Stimulated activated CD4-positive, alpha-beta T cell treated with anti-CD3 and anti-CD28 coated beads, Interleukin-12 subunit alpha, Interleukin-12 subunit beta, amount 100 ng/mL, for 4 hours (primary cell): ENCODE measurements at places on chromosomes 11 and 22.
A peak's percentile ranks its signal among the peaks of the same experiment; 100 is the strongest.

DNA sequence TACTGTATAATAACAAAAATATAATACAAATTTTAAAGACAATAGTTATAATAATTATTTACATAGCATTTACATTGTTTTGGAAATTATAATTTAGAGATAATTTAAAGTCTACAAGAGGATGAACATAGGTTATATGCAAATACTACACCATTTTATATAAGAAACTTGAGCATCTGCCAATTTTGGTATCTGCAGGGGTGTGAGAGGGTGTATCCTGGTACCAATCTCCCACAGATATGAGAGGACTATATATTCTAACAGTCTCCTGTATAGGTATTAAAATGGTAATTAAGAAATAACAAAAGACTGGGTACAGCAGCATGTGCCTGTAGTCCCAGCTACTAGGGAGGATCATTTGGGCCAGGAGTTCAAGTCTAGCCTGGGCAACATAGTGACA is 134.4 kb downstream of the APOL5 start:
- no peak for DNase-seq

GRCh38 chr22:46515208-46516111 is 22.0 kb downstream of the CELSR1 start:
- DNase-seq = no peak

DNA sequence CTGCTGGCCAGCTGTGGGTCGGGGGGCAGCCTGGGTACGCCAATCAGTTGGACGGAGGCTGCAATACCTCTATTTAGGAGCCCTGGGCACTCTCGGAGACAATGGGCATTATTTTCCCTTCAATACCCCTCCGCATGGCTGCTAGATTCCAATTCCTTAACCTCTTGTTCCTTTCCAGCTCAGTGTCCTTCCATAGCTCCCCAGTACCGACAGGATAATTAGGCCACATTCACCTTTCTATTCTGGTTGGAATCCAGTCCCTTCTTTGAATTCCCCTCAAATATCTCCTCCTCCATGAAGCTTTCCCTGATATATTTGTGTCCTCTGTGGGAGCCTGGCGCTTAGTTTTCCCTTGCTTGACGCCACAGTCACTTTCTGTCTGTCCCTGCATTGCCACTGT is 4.2 kb upstream of the BIK start:
- DNase-seq = no peak

- DNase-seq = no peak
Measured at GRCh38 chr22:46968359-46968740, 205.9 kb downstream of the TBC1D22A start.

DNA sequence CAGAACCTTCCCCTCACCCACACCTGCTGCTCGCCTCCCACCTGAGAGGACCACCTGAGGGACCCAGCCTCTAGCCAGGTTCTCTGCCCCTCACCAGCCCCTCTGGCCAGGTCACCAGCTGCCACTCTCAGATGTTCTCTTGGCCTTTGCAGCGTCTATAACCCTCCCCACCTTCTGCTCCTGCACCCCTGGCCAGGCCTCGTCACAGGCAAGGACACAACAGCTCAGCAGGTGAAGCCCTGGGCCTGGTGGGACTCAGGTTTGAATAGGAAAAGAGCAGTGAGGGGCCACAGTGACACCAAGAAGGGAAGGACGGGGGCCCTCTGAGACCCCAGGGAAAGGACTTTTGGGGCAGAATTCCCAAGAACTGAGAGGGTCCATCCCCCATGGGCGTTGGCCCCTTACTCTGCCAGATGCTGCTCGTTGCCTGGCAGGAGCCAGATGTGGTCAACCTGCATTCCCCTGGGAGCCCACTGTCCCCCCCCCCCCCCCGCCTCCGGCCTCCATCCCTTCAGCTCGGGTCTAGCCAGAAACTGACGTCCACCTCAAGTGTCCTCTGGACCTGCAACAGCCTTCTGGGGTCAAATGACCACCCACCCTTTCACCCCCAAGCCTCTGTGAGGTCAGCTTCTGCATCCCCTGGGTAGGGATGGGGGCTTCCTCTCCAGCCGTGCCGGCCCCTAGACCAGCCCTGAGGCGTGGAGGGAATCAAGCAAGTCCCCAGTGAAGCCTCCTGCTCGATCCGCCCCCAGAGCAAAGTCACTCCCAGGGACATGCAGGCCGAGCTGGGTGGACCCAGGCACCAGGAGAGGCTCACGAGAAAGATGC is 28.7 kb downstream of the SBF1 start:
- no peak for DNase-seq

DNA sequence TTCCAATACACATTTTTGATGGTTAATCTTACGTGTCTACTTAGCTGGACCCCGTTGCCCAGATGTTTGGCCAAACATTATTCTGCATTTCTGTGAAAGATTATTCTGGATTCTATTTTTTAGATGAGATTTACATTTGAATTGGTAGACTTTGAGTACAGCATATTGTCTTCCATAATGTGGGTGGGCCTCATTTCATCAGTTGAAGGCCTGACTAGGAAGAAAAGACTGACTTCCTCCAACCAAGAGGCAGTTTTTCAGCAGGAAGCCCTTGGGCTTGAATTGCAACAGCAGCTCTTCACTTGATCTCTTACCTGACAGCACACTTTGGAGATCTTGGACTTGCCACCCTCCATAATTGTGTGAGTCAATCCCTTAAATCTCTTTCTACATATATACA is 58.7 kb downstream of the FDX1 start:
- DNase-seq = no peak

GRCh38 chr11:62976109-62976508 is 8.7 kb downstream of the SLC22A6 start:
- DNase-seq = no peak

- DNase-seq = peak; percentile 21
Measured at GRCh38 chr11:59172345-59173079, 580 bp downstream of the DTX4 start.

- no peak for DNase-seq
Measured at GRCh38 chr11:110613197-110613918, 98.9 kb downstream of the ARHGAP20 start.

DNA sequence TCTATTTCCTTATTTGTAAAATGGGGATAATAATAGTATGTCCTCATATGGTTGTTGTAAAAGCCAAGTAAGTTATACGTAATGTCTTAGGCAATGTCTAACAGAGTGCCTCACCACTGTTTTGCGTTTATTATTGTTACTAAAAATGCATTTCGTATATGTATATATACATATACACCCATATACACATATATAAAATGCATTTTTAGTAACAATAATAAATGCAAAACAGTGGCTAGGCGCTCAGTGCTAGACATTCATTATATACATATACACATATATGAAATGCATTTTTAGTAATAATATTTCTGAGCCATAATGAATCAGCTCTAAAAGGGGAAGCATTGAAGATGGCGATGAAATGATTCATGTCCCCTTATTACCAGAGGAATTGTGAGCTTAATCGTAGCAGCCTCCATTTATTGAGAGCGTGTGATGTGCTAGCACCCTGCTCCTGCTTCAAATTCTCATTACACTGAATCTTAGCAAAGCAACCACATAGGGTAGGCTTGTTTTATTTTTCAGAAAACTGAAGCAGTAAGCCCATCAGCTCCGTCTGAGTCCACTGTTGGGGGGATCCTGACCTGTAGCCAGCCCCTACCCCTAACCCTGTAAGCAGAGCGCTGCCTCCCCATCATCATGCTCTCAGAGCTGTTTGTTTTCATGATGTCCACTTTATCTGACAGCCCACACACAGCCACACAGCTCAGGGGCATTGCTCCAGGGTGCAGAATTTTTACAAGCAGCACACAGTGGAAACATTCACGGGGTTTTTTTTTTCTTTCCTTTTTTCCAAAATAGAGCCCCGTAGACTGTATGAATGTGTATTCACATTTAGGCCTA is 97.1 kb upstream of the NAV2 start:
- no peak for DNase-seq

DNA sequence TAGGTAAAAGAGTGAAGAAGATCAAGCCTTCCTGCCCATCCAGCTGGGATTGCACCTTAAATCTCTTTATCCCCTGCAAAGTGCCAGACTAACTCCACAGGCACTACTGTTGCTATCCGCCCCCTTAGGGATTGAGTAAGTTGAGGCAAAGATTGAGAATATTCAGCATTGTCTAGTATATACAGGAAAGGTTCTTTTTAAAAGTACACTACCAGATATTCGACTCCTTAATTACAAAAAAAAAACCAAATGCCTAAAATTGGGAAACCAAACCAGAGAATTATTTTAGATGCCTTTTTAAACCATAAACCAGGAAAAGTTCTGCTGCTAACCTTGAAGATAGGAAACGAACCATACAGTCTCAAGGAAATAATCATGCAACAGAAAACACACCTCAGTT is 11.5 kb downstream of the SERPIND1 start:
- DNase-seq = no peak

DNA sequence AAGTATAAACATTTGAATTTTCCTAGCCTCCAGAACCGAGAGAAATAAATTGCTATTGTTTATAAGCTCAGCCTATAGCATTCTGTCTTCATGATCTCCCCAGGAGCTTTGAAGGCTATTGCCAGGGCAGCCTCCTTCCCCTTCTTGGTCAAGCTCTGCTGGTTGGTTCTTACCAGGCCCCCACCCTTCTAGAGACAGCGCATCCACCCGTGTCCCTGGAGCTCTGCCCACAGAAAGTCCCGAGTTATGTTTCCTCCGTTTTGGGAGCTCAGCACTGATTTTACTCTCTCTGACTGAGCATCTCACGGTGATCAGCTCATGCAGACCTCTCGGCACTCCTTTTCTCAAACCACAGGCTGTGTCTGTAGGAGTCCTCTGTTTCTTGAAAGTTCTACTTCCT is 123.8 kb upstream of the SORL1-AS1 start:
- DNase-seq = no peak

- no peak for DNase-seq
Measured at GRCh38 chr22:20279662-20280134, 11.6 kb upstream of the RTN4R start.

DNA sequence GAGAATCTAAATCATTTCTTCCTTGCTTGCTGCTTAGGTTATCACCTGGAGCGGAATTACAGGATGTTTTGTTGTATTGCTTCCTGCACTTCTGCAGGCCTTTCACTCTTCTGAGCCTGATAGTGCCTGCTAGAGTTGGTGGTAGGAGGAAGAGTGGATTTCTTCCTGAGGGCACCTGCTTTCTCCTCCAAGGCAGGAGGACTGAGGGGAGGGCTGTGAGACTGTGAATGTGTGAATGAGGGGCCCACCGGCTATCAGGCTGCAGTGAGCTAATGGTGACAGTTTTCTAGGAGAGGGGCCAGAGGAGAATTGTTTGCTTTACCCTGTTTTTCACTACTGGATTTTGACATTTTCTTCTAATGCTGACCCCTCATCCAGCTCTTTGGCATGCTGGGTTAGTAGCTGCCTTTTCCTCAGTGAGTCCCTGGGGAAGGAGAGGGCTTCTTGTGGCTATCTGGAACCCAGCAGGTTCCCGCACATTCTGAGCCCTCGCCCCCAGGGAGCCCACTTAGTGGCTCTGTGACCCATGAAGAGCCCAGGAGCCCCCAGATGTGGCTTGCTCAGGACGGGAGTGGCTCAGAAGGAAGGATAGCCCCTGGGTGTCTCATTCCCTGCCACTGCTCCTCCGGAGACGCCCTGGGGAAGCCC is 39.1 kb downstream of the DIXDC1 start:
- no peak for DNase-seq

DNA sequence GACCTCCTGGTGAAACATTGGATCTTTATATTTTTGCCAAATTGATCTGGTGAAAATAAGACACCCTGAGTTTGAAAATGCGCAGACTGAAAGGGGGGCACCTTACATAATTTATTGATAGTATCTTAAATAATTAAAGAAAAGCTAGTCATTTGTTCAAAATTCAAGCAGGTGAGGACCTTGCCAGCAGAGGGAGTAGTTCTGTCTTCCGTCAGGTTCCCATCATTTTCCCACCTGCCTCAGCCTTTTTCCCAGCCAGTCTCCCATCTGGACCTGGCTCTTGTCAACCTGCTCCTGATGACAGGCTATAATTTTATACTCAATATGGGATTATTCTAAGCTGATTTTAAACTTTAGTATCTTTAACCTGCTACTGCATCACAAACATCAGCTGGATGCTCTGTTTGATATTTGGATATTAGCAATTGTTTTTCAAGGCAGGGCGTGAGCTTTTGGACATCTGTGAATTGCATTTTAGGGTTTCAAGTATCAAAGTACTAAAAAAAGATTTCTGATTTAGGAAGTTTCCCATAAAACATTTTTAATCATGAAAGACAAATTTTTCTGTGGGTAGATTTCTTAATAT is 132.0 kb downstream of the ELP4 start:
- DNase-seq = no peak

DNA sequence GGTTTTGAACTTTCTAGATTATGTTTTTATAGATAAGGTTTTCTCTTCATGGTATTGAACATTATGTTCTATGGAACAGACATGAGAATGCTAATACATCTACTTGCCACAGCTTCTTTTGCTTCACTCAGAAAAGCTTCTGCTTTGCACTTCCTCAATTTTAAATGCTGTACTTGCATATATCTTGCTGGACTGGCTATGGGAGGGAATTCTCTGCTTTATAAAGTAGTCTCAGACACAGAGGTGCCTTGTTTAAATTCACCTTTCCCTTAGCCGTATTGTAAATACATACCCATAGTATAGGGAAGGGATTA is 173.9 kb downstream of the DDX10 start:
- no peak for DNase-seq

- no peak for DNase-seq
Measured at GRCh38 chr11:11808992-11809615, 32.7 kb upstream of the USP47 start.

DNA sequence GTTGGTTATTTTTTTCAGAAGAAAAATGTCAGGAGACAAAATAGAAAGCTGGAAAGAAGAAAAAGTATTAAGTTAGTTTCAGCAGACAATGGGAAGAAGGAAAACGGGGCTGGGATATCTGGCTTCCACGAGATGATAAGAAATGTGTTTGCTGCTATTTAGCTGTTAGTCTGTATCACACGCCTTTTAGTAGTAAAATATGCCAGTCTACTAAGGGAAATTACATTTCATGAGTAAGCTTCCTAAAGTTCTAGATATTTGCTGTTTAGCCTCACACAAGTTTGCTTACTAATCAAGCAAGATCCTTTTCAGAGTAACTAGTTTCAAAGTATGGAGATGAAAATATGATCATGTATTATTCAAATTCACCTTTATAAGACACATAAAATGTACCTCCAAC is 1.5 kb downstream of the OR51B4 start:
- no peak for DNase-seq

- DNase-seq = no peak
Measured at GRCh38 chr11:9914064-9914463, 250.2 kb downstream of the SWAP70 start.

GRCh38 chr11:108062336-108062735 is 53.6 kb downstream of the CUL5 start:
- DNase-seq = no peak

- DNase-seq = no peak
Measured at GRCh38 chr22:42829302-42829701, 27.8 kb downstream of the ARFGAP3 start.
